ENCODE measurements at places on chromosomes 3 and 15.

- DNase-seq = no peak
These were observed 20.8 kb upstream of the TRA2B start for GRCh38 chr3:185958626-185959025.

DNA sequence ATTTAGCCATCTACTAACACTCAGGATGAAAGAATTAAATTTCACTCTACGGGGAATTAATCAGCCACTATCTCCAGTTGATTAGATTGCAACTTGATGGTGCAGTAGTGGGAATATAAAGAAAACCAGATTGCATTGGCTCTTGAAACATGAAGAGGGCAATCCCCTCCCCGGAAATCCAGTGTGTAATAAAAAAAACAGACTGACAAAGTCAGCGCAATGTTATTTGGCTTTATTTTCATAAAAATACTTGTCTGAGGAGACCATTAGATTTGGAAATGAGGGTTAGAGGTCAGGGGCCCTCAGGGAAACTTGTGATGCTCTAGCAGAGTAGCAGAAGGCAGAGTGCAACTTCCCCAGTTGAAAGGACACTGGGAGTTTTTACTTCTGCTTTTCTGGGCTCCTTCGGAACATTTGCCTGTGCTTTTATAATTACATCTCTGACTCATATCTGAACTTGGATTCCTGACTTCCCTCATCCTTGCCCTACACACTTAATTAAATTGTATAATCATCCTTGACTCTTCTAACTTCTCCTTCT is 326.8 kb downstream of the TUSC7 start:
- no peak for DNase-seq

- DNase-seq = no peak
These were observed 728.3 kb upstream of the SGO1 start for GRCh38 chr3:20914310-20914709.

DNA sequence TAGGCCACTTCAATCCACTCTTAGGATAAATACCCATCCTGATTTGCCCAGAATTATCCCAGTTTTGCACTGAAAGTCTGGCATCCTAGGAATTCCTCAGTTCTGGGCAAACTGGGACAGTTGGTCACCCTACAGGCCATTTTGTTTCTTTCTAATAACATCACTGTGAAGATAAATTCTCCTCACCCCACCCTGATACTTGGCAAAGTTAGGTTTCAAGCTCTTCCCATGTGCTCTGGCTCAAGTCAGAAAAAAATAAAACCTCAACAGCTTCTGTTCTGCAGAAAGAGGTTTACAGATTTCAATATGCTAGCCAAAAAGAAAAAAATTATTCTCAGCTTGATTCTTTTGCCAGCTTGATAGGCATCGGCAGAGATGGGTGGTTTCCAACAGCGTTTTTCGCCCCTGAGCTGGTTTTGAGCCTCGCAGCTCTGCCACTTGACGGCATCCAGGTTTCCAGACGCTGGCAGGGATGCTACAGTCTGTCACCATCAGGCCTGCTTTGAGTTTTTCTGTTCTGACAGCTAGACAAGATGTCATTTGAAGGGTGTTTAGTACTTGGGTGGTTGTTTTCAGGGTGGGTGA is 171.4 kb downstream of the SSR3 start:
- no peak for DNase-seq

GRCh38 chr3:157868946-157869345 is 237.3 kb downstream of the SHOX2 start:
- no peak for DNase-seq

GRCh38 chr3:54917862-54918261 is 10.0 kb downstream of the LRTM1 start:
- no peak for DNase-seq

- no peak for DNase-seq
These were observed 68.1 kb downstream of the PFN2 start for GRCh38 chr3:149902498-149903139.

DNA sequence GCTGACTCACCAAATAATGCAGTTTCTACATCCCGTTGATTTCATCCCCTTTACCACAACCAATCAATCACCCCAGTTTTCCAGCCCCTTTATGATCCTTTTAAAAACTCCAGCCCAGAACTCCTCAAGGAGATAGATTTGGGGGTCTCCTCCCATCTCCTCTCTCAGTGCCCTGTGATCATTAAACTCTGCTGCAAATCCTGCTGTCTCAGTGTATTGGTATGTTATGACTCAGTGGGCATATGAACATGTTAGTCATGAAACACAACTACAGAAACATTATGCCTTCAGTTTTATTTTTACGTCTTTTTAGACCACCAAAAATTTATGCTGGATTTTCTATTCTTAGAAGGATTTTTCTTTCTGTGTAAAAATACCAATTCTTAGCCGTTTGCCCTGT is 213.7 kb downstream of the DIPK2A start:
- DNase-seq = no peak

- no peak for DNase-seq
These were observed 98.4 kb downstream of the SNRPN start for GRCh38 chr15:25053000-25053815.

GRCh38 chr15:78069052-78069414 is 8.5 kb downstream of the TBC1D2B start:
- DNase-seq = no peak

DNA sequence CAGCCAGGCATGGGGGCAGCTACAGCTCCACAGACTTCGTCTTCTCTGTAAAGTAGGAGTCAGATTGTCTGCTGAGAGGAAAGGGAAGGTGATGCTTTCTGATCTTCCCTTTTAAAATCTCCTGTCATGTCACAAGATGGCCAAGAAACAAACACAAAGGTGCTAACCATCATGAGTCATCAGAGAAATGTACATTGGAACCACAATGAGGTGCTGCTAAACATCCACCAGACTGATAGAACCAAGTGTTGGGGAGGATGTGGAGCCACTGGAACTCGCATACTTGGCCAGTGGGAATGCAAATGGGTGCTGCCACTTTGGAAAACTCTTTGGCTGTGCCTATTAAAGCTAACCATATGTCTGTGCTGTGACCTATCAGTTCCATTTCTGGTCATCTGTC is 268.8 kb downstream of the SLCO3A1 start:
- no peak for DNase-seq

GRCh38 chr3:188259191-188259590 is 105.2 kb downstream of the LPP start:
- DNase-seq = no peak

DNA sequence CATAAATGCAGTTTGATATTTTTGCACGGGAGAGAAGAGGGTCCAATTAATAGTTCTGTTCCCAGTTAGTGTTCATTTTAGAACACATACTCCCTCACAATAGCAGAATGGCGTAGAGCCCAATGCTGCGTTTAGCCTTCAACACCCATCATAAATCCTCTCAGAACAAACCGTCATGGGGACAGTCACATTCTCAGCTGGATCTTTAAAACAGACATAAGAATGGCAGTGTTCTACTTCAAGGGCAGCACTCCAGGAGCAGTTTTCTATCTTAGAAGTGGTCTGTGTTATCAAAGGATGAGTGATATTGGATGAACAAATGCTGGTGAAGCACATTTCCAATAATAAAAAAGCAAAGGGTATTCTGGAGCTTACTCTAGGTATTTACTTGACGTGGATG is 230.5 kb downstream of the PDZRN3 start:
- DNase-seq = no peak

DNA sequence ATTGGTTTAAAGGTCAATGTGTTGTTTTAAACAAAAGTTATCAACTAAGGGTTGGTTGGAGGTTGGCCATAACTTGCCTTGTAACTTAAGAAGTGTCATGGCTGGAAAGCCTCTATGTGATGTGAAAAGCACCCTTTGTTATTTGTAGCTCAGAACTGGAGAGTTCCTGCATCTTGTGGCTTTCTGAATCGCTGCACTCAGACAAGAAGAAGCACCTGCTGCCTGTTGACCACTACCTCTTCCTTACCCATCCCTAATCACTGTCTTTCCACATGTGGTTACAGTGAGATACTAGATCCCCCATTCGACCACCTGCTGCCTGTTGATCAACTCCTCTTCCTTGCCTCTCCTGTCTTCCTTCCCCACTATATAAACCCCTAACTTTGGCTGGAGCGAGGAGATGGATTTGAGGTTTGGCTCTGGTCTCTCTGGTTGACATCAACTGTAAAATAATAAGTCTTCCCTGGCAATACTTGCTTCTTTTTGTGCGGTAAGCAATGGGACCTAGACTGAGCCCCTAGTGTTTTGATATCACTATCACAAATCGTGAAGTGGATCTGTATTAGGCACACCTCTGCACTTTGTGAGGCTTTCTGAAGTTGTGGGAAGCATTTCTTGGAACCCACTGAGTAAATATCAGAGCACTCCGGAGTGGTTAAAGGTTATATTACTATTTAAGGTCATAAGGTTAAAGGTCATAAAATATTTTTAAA is 13.8 kb downstream of the RPL39L start:
- DNase-seq = no peak

- DNase-seq = peak; percentile 73
These were observed 30.9 kb downstream of the CCNL1 start for GRCh38 chr3:157128771-157129681.

GRCh38 chr15:27268923-27269322 is 297.9 kb downstream of the GABRG3 start:
- no peak for DNase-seq

- no peak for DNase-seq
These were observed 252.3 kb downstream of the VGLL3 start for GRCh38 chr3:86738684-86739083.

- no peak for DNase-seq
These were observed 30.7 kb downstream of the IDH3A start for GRCh38 chr15:78179906-78180305.

GRCh38 chr3:97957617-97958311 is 14.5 kb downstream of the RIOX2 start:
- DNase-seq = no peak

DNA sequence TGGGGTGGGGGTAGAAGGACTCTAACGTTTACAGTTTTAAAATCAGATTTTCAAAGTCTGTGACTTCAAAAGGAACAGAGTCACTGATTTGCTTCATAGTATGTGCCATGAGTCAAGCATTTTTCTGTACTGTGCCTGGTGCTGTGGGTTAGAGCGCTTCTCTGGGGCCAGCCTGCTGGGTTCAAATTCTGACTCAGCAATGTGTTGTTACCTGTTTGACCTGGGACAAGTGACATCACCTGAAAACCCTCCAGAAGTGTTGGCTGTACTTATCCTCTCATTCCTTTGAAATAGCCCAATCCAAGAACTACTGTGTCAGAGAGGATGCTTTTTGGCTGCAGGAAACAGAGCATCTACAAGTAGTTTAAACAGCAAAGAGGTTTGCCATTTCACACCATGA is 101.7 kb downstream of the LSM3 start:
- no peak for DNase-seq

GRCh38 chr15:88403351-88403791 is 63.8 kb downstream of the MRPL46 start:
- no peak for DNase-seq

GRCh38 chr15:83971992-83972391 is 263.6 kb upstream of the GOLGA6L4 start:
- no peak for DNase-seq

- DNase-seq = no peak
These were observed 94.1 kb upstream of the ATP2B2 start for GRCh38 chr3:10599444-10599843.

GRCh38 chr15:66839506-66840112 is 137.6 kb downstream of the SMAD6 start:
- no peak for DNase-seq

DNA sequence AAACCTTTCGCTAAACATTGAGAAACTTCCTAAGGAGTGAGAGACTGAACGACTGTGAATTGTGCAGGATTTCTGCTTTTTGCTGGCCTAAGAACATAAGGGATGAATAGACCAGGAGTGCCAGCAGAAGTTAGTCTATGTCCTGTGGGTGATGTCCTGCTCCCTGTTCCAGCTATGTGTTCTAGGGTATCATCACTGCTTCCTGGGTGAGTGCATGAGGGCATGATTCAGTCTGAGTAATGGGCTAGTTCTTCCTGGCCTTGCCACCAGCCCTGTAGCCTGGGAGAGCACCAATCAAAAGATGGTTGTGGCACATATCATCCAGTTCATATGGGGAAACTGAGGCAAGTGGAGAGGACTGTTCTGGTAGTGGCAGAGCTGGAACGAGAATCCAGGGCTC is 153.9 kb upstream of the TPM1 start:
- DNase-seq = no peak

DNA sequence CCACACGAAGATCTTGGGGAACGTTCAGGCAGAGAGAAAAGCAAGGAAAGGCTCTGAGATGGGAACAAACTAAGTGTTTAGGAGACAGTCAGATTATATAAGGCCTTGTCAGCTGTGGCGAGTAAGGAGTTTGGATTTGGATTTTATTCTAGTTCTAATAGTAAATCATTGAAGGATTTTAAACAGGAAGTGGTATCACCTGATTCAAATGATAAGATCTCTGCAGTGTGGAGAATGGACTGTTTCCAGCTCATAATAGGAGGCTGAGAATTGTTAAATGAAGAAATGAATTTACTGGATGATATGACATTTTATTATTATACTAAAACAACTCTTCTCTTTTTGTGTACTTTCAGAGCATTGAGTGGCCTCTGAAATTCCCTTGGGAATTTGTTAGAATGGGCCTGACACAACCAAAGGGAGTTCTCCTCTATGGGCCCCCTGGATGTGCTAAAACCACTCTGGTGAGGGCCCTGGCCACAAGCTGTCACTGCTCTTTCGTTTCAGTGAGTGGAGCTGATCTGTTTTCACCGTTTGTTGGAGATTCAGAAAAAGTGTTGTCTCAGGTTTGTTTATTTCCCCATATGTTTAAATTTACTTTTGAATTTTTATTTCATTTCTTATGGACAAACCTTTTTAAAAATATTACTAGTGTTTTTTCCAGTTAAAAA is 36.0 kb upstream of the GATM start:
- DNase-seq = no peak

DNA sequence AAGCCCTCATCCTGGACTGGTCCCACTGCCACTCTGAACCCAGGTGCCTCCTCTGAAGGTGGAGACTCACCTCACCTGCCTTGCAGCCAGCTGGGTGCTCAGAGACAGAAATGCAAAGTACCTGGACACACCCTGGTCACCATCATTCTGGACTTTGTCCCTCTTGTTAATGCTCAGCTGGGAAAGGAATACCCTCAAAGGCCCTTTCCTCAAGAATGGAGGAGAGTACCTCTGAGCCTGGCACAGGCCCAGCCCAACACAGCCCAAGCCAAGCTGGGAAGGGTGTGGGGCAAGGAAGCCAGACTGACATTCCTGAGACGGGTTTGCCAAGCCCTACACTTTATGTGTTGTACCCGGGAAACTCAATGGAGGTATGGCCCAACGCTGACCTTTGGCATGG is 983 bp upstream of the ALAS1 start:
- no peak for DNase-seq

DNA sequence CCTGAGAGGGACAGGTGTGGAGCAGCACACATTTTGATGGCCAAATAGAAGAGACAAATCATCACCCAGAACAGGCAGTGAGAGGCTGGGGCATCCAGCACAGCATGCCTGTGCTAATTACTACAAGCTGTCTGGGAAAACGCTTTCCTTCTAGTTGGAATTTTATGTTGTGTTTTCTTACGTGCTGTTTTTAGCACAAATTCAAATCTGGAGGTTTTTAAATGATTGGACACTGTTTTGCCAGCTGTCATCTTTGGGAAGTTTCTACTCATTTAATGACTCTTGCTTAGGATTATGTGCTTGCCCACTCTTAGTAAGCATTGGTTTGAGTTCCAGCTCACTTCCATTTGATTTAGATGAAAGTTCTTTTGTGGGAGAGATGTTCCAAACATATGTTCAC is 43.5 kb downstream of the EAF1 start:
- no peak for DNase-seq

- DNase-seq = no peak
These were observed 35.6 kb upstream of the CD96 start for GRCh38 chr3:111506435-111506834.
